Effector CD8-positive, alpha-beta T cell (primary cell): ENCODE measurements at places on chromosomes 5 and 9.

- DNase-seq: no peak
These were observed 61.1 kb upstream of the HRH2 start for GRCh38 chr5:175596761-175597189.

DNA sequence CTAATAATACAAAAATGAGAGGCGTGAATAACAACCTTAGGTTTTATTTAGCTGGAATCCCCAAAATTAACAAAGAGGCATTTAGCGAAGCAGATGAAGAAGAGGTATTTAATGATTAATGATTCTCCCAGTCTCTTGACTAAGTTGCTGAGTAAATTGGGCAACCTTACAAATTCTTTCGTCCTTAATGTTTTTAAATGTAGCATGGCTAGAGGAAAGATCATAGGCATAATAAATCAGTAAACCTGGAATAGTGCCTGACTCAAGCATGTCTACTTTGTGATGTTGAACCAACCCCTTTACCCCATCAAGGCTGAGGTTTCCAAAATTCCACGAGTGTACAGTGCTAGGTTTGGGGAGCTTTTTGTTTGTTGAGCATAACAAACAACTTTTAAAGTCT is 7.9 kb downstream of the BHMT start:
- DNase-seq: no peak

GRCh38 chr5:140111859-140112551 is 1.9 kb upstream of the PURA start:
- no peak for DNase-seq

GRCh38 chr9:105320568-105320967 is 76.1 kb downstream of the SLC44A1 start:
- no peak for DNase-seq

DNA sequence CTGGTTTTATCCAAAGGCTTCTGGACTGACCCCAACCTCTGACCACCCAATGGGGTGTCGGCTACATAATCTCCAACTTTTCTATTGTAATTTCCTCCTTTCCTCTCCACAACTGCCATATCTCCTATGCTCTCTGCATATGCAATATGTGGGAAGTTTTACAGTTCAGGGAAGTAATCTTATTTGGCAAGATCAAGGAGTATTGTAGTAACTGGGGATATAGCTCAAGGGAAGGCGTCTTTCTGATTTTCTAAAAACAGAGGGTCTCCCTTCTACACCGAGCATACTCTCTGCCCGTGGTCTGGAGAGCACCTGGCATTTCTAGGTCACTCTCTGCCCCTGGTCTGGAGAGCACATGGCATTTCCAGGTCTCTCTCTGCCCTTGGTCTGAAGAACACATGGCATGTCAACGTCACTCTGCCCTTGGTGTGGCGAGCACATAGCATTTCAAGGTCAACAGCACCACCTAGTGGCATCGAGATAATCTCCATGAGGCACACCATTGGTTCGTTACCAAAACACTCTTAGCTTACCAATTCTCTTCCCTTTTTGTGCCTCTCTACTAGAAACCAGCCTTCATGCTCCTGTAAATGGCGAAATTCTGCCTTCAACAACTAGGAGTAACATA is 616.4 kb upstream of the NUDT12 start:
- no peak for DNase-seq
